Left hindlimb (tissue), 1 donor: ENCODE measurements at places on chromosomes 16 and 17.

- peak; percentile 45 for DNase-seq
Measured at GRCh38 chr17:8503368-8503767, 67.7 kb downstream of the NDEL1 start.

GRCh38 chr16:2790631-2791030 lies 3.3 kb upstream of the PRSS33 start:
- no peak for DNase-seq

- peak; percentile 79 for DNase-seq
Measured at GRCh38 chr17:74671031-74671771, 41.5 kb downstream of the CD300LF start.

GRCh38 chr16:81706327-81707295 lies 72.5 kb upstream of the PLCG2 start:
- peak; percentile 14 for DNase-seq

DNA sequence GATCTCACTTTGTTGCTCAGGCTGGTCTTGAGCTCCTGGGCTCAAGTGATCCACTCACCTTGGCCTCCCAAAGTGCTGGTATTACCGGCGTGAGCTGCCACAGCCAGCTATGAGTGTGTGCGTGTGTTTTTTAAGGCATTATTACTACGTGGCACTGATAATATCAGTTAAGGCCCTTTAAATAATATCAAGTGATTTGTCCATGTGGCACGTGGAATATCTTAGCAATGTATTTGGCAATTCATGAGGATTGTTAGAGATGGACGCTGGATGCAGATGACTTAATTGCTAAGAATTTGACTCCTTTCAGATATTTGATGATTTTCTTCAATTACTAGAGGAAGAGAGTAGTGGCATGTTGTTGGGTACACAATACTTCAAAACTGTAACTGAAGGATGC lies 25.5 kb upstream of the PMP22 start:
- DNase-seq, result no peak
